SK-MEL-5 (cell line): ENCODE measurements at places on chromosomes 3 and 15. TPM values are rescaled to one million over a fixed set of nuclear protein-coding genes. Genes with fewer than 3 reads are reported as not detected.

The HAPLN3 gene
- total RNA-seq, result 3.5 TPM in 2 replicates

The ST8SIA2 gene
- 0.13 TPM in 1 of 2 replicates, not detected in the other for total RNA-seq

The OCA2 gene
- total RNA-seq, result 200 and 219 TPM in 2 replicates

The TMA7 gene
- 412 and 439 TPM in 2 replicates for total RNA-seq

The PPM1L gene
- total RNA-seq, result 1.0 and 1.1 TPM in 2 replicates

The GOLGA8T gene
- total RNA-seq, result not detected in 2 replicates

The ADGRG7 gene
- total RNA-seq, result not detected in 2 replicates

The TGM5 gene
- 0.13 and 0.21 TPM in 2 replicates for total RNA-seq

The KBTBD13 gene
- not detected in 2 replicates for total RNA-seq

The PTH1R gene
- 0.48 TPM in 1 of 2 replicates, not detected in the other for total RNA-seq

The IL17RE gene
- 0.05 and 0.29 TPM in 2 replicates for total RNA-seq

The PLA2G4E gene
- total RNA-seq, result not detected in 2 replicates

The ZNF860 gene
- total RNA-seq, result 3.9 and 6.1 TPM in 2 replicates

The RPP25 gene
- total RNA-seq, result 1.4 and 1.9 TPM in 2 replicates

The GOLGA8K gene
- 0.13 and 0.40 TPM in 2 replicates for total RNA-seq

The LEKR1 gene
- 0.21 TPM in 1 of 2 replicates, not detected in the other for total RNA-seq

The IGF2BP2 gene
- 59.5 and 65.1 TPM in 2 replicates for total RNA-seq

The HMG20A gene
- 28.9 and 29.5 TPM in 2 replicates for total RNA-seq

The MYZAP gene
- 0.21 TPM in 1 of 2 replicates, not detected in the other for total RNA-seq

The MYRIP gene
- total RNA-seq, result 0.08 and 0.21 TPM in 2 replicates

The RTP1 gene
- not detected in 2 replicates for total RNA-seq

The NAA50 gene
- 137 and 151 TPM in 2 replicates for total RNA-seq

The DAPK2 gene
- total RNA-seq, result 0.69 and 2.3 TPM in 2 replicates

The ATG3 gene
- 87.0 and 87.2 TPM in 2 replicates for total RNA-seq

The GUCA1C gene
- total RNA-seq, result not detected in 2 replicates

The UROC1 gene
- total RNA-seq, result 0.05 and 0.21 TPM in 2 replicates

The HCN4 gene
- total RNA-seq, result not detected in 2 replicates

The EEF1AKMT4 gene
- 16.0 and 16.5 TPM in 2 replicates for total RNA-seq

The COL6A6 gene
- 0.11 TPM in 1 of 2 replicates, not detected in the other for total RNA-seq

The FGF7 gene
- 20.3 TPM in 2 replicates for total RNA-seq

The UBL7 gene
- total RNA-seq, result 87.2 and 88.9 TPM in 2 replicates

The MUC13 gene
- total RNA-seq, result 0.03 TPM in 1 of 2 replicates, not detected in the other

The PRRT3 gene
- 0.34 and 0.51 TPM in 2 replicates for total RNA-seq

The ISLR gene
- total RNA-seq, result not detected in 2 replicates

The ITIH3 gene
- 0.26 TPM in 1 of 2 replicates, not detected in the other for total RNA-seq

The AADACL2 gene
- total RNA-seq, result not detected in 2 replicates

The CCK gene
- total RNA-seq, result 0.21 TPM in 1 of 2 replicates, not detected in the other

The MYLK gene
- 5.2 and 23.7 TPM in 2 replicates for total RNA-seq

The ZSCAN2 gene
- 17.4 and 19.9 TPM in 2 replicates for total RNA-seq

The SLC51A gene
- total RNA-seq, result not detected in 2 replicates

The NAA80 gene
- total RNA-seq, result 4.2 and 4.6 TPM in 2 replicates

The BTD gene
- 70.3 and 71.4 TPM in 2 replicates for total RNA-seq

The B3GALNT1 gene
- 0.45 and 0.67 TPM in 2 replicates for total RNA-seq

The SLC51B gene
- total RNA-seq, result 0.24 TPM in 1 of 2 replicates, not detected in the other

The APOD gene
- total RNA-seq, result 90.8 and 104 TPM in 2 replicates

The EXD1 gene
- 0.51 TPM in 1 of 2 replicates, not detected in the other for total RNA-seq

The ALDH1A3 gene
- 0.34 and 1.4 TPM in 2 replicates for total RNA-seq

The CEP152 gene
- 6.4 and 9.6 TPM in 2 replicates for total RNA-seq

The SNTN gene
- total RNA-seq, result not detected in 2 replicates

The PROS1 gene
- 242 and 248 TPM in 2 replicates for total RNA-seq

The CCDC13 gene
- total RNA-seq, result 0.48 TPM in 1 of 2 replicates, not detected in the other

The VGLL3 gene
- total RNA-seq, result 0.05 and 0.08 TPM in 2 replicates

The MAP1A gene
- total RNA-seq, result 0.87 and 0.90 TPM in 2 replicates

The CCDC39 gene
- not detected in 2 replicates for total RNA-seq

The PARP6 gene
- 24.2 and 27.3 TPM in 2 replicates for total RNA-seq

The CD200R1 gene
- not detected in 2 replicates for total RNA-seq

The HHLA2 gene
- not detected in 2 replicates for total RNA-seq

The PSTPIP1 gene
- not detected in 2 replicates for total RNA-seq

The DUOX1 gene
- total RNA-seq, result not detected in 2 replicates
